Mucosa of gallbladder (tissue), 1 donor: ENCODE measurements at places on chromosomes 4 and X. TPM values are rescaled to one million over a fixed set of nuclear protein-coding genes. Genes with fewer than 3 reads are reported as not detected.

DNA sequence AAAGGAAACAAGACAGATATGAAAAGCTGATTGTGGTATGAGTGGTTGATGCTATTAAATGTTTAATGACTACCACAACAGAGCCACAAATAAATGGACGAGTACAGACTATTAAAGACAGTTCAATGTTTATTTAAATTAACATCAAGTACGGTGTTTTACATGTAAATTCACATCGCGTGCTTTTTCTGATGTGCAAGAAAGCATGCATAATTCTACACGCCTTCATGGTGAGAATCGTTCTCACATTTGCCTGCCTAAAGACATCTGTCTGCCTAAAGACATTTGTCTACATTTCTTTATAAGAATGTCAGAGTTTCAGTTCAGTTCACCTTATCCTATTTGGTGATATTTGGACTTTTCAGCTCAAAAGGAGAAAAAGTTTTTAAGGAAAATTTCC is 7.3 kb upstream of the GPR143 start:
- no peak for DNase-seq

The SERPINA7 gene
- 0.26 TPM for total RNA-seq

- peak; percentile 16 for DNase-seq
Observed at GRCh38 chr4:16626945-16627344, 271.5 kb downstream of the LDB2 start.

The SPATA4 gene
- 0.29 TPM for total RNA-seq

DNA sequence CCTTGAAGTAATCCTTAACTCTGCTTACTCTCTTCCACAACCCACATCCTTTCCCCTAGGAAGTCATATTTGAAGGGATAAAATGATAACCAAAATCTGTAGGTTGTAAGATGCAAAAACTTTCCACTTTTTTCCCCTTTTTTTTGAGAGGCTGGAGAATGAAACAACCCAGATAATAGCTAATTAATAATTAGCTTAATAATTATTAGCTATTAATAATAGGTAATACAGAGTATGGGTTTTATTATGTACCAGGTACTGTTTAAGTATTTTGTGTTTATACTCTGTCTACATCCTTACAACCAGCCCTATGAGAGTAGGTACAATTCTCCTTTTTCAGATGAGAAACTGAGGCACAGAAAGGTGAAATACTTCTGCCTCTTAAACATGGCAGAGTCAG is 9.4 kb downstream of the GPR119 start:
- DNase-seq, result no peak

GRCh38 chr4:140255927-140256326 is 101.9 kb upstream of the MAML3 start:
- DNase-seq, result no peak
